ENCODE measurements at places on chromosomes 4 and X.

DNA sequence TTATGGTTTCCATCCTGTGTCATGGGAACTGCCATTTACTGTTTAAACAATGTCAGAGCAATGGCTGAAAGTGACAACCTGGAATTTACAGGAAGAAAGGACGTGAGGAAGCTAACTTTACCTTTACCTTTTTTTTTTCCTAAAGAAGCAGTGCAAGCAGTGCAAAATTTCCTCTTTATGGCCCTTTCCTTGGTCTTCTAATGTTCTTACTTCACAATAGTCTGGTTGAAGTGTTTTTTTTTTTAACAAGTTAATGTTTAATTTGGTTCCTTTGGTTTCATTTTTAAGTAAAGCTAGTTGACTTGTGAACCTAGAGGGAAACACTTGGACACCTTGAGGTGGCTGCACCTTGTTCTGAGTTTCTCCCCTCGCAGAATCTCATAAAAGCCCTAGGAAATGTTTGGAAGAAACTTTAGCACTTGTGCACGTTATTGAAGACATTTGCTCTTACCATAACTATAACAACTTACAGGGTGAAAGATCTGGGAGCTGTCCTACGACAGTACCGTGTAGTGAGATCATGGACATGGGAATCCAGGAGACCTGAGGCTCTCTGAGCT lies 1.8 kb downstream of the SGMS2 start:
- DNase-seq = no peak

GRCh38 chr4:17317526-17317925 lies 194.4 kb downstream of the QDPR start:
- DNase-seq = no peak

- no peak for DNase-seq
These were observed 3.9 kb upstream of the UFSP2 start for GRCh38 chr4:185429660-185430059.

DNA sequence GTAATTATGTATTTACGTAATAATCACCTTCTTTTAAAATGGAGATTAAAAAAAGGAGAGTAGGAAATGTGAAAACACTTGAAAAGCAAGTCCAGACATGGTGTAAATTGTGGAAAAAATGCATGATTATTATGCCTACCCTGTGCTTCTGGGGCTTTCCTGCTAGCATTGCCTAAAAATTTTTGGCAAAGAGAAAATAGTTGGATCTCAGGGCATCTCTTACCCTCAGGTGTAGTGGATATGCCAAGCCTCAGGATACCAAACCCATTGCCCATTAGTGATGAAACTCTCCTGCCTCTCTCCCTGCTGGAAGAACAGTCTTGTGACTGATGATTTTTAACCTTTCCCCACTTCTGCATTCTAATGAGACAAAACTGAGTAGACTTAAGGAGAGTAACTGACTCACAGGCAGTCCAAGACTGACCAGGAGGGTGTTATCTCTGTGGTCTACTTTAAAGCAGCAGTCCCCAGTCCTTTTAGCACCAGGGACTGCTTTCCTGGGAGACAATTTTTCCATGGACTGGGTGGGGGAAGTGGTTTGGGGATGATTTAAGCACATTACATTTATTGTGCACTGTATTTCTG lies 174.6 kb downstream of the ZNF330 start:
- DNase-seq = no peak

GRCh38 chrX:78593701-78594100 lies 65.4 kb downstream of the RTL3 start:
- DNase-seq = no peak

DNA sequence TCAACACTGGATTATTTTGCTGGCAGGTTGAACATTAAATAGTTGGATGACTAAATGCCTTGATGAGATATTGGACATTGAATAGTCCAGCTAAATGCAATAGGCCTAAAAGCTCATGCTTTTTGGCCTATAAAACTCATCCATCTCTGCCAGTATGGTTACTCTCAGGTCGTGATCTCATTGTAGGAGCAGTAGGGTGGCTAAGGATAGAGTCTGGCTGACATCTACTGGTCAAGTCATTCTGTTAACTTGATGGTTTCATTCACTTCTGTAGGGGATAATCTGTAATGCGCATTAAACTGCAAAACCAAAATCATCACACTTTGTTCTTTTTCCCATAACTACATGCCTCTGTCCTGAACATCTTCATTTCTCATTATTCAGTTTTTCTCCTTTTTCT lies 227.0 kb downstream of the DKK2 start:
- no peak for DNase-seq

DNA sequence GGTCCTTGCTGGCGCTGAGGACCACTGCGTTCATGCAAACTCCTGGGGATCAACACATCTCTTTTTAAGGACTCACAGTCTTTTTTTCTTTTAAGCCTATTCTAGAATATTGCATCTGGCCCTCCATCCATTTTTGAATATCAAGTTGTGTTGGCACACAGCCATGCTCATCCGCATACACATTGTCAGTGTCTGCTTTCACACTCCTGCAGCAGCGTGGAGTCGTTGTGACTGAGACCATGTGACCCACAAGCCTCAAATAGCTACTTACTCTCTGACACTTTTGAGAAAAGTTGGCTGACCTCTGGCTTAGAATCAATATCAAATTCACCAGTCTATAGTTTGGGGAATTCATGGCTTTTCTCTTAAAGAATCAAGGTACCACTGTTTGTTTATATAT lies 191.8 kb upstream of the S100G start:
- no peak for DNase-seq

DNA sequence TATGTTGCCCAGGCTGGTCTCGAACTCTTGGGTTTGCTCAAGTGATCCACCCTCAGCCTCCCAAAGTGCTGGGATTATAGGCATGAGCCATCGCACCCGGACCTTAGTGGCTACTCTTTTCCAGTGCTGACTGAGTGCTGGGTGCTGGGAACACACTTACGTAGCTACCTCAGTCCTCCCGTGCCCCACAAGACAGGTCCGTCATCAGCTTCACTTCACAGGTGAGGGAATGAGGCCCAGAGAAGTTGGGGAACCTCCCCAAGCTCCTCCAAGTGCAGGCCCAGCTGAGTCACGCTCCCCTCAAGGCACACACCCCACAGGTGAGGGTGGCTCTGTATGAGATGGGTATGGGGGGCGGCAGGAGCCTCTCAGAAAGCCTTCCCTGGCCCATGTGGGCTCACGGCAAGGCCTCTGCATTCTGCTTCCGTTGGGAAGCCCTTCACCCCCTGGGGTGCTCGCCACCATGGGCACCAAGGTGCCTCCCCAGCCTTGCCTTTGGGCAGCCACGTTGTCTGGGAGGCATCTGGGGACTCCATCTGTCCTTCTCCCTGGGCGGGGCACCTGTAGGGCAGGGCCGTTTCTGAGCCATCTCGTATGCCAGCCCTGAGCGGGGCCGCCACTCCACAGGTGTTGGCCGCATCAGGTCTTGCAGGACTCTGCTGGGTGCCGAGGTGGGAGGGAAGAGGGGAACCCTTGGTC lies 28.4 kb downstream of the NSG1 start:
- DNase-seq = no peak

- DNase-seq = no peak
These were observed 95.6 kb upstream of the PCDH18 start for GRCh38 chr4:137627739-137628460.

DNA sequence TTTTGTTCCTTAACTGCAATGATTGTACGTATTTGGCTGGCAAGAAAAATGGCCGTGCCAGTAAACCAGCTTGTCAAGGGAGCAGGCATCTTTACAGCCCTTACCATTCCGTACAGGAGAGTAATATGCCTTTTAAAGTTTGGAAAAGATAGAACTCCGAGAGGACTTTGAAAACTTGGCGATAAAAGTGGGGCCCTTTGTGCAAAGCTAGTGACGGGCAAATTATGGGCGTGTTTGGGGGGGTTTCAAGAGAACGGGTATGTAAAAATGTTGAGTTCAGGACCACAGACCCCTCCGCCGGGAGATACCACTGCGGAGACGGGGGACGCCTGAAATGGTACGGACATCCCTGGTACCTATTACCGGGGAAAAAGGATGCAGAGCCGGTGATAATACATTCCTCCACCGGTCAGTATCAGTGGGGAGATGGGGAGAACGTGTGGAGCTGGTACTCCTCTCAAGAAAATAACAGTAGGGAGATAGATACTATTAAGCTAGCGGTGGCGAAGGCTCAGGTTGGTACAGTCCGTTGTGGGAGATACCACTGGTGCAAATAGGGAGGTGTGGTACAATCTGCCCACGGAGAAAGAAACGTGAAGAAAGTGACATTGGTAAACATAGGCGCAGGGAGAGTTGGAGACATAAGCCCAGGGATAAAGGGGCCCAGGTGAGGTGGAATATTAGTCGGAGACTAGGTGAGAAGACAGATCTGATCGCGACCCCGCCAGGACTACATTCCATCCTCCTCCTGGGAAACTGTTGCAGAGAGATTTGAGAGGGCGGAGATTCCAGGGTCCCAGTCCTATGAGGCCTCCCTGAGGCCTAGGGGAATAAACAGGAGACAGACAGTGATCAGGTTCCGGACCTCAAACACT lies 14.5 kb downstream of the SPACA5 start:
- DNase-seq = peak; percentile 85

DNA sequence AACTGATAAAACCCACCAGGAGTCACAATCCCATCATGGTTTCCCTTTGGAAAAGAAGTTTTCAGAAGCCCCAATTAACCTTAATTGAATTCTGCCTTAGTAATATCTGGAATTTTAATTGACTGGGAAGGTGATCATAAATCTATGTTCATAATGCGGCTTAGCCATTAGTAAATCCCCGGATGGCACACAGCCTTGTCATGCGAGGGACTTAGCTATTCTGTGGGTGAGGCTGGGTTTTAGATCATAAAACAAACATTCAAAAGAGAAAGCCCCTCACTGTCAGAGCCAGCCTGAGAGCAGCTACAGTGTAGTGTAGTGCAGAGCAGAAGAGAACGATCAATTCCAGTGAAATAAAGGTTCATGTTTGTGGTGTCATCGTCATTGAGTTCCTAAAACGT lies 124.0 kb upstream of the NOCT start:
- DNase-seq = no peak

- DNase-seq = no peak
These were observed 587 bp downstream of the TIMM8A start for GRCh38 chrX:101347859-101348451.

- DNase-seq = no peak
These were observed 21.4 kb upstream of the RBPJ start for GRCh38 chr4:26299254-26299882.

GRCh38 chr4:116320859-116321258 lies 764.5 kb downstream of the TRAM1L1 start:
- no peak for DNase-seq

DNA sequence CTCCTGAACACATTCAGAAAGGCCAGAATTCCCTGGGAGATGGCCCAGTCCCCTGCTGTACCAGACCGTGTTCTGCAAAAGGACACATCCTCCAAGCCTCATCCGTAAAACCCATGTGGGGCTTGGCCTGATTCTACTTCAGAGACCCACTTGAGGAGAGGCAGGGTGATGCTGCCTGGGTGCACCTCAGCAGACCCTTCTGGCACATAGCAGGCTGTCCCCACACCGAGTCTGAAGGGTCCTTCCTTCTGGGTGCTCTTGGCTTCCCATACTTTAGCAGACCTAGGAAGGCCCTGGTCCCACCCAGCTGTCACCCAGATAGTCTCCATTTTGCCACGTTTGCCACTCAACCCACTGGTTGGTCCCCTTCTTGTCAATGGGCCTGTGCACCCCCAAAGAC lies 270.1 kb upstream of the AGTR2 start:
- DNase-seq = no peak

DNA sequence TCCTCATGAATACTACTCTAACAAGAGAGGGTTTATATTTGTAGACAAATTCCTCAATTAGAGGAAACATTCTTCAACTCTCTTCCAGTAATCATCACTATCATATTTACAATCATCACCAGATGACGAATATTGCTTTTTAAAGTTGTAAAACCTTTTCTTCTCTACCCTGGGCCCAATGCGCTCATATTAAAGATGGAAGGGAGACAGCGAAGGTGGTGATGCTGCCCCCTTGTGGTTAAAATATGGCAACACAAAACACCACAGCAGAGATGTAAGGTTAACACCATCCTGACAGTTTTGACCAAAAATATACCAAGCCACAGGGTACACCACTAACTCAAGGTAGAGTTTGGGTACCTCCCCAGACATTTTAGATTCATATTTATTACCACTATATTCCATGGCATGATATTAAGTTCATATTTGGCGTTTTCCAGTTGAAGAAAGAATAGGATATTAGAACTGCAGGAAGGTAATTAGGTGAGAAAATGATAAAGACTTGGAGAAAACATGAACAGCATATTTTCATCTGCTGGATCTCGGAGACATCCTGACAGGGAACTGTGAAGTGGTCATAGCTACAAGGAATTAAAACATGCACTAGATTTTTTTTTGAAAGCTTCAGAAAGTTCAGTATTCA lies 72.8 kb downstream of the SLC9A7 start:
- DNase-seq = no peak

GRCh38 chr4:82017680-82018079 lies 356.1 kb downstream of the HNRNPD start:
- DNase-seq = no peak

DNA sequence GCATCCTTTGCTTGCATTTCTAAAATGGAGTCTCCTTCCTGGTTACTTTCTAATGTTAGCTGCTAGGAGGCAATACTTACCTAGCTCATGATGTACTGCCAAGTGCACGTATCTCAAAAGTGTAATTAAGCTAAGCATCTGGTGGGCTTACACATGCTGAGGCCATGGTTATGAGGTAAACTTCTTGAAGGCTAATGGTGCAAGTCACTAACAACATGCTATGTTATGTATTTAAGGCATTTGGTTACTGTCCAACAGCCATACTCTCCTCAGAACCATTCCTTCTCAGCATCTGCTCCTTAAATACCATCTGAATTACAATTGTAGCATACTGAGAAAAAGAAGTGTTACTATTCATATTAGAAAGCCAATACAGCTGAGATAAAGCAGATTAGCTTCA lies 318.6 kb upstream of the BMP3 start:
- DNase-seq = no peak

DNA sequence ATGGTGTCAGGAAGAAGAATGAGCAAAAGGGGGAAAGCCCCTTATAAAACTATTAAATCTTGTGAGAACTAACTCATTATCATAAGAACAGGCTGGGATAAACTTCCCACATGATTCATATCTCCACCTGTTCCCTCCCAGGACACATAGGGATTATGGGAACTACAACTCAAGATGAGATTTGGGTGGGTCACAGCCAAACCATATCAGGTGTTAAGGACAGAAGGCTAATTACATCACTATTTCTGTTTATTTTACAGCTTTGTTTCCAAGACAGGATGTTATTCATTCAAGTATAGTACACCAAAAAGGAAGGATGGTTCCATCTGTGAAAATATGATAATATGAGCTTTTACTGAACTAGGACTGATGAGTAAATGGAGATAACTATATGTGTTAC lies 63.7 kb upstream of the ARSJ start:
- DNase-seq = no peak

DNA sequence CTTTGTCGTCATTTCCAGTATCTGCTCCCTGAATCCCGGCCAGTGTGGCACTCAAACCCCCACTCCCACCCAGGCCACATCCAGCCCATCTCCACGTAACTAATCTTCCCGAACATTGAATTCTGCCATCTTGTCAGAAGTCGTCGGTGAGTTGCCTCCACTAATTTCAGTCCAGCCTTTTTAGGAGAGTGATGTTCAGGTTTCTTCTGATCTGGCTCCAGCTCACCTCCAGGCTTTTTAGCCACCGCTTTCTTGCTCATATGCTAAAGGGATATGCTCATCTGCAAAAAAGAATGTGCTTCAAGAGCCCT lies 1.3 kb downstream of the TMEM165 start:
- DNase-seq = no peak

Data from mucosa of descending colon (tissue), 3 donors.